ENCODE measurements at places on chromosomes 7 and 10.

DNA sequence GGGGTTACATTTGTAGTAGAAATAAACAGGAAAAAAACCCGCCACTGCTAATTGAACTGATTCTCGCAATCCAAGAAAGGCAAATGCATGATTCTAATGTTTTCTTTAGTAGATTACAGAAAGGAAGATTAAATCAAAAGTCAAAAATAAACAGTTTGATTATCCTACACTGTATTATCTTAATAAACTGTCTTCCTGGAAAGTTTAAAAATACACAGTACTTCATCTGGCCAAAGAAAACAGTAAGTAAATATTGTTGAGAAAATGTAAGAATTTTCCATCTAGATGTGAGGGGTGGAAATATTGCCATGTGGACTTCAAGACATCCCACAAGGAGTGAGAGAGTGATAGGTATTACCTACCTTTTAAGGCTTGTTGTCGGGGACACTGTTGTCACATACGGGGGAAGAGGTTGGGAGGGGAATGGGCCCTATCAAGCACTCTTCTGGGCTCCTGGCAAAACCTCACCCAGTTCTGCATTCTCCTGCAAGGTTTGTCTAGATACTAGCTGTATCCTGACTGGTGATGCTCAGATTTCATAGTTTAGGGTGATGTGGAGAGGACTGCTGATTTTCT lies 17.8 kb downstream of the GRK5 start:
- no peak for DNase-seq

DNA sequence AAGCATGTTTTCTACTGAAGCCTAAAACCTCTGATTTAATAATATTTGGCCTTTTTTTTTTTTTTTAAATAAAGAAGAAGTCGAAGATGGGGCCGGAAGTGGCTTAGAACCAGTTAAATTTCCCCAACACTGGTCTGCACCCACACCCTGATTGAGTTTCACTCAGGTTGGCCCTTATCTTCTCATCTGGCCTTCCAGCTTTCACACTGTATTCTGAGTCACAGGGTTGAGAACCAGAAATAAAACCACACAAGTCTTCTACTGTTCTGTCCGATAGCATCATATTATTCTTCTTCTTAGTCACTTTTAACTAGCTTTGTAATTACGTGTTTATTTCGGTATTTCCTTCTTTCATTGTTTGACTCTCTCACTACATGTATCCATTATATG lies 9.9 kb downstream of the ZNF365 start:
- DNase-seq = no peak

DNA sequence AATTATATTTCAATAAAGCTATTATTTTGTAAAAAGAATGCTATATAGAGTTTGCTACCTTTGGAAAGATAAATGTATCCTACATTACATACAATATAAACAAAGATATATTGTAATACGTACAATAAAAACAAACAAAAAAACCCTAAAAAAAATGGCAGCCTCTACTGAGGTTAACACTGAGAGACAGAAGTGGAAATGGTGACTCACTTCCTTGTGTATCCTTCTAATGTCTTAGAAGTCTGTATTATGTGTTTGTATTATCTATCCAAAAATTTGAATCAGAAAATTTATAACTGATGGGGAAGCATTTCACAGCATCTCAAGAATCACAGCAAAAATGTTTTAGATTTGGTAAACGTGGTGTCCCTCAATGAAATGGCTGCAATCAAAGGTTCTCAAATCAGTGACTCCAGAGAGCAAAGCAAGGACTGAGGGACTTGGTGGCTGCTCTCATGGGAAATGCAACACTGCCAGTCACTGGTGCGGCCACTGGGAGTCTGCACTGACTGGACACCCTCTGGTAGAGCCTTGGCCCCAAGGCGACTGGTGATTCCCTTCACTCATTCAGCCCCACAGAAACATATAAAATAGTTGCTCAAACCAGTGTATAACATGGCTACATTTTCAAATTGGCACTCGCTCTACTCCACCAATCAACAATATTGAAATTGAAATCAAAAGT lies 53.8 kb downstream of the PANK1 start:
- no peak for DNase-seq

DNA sequence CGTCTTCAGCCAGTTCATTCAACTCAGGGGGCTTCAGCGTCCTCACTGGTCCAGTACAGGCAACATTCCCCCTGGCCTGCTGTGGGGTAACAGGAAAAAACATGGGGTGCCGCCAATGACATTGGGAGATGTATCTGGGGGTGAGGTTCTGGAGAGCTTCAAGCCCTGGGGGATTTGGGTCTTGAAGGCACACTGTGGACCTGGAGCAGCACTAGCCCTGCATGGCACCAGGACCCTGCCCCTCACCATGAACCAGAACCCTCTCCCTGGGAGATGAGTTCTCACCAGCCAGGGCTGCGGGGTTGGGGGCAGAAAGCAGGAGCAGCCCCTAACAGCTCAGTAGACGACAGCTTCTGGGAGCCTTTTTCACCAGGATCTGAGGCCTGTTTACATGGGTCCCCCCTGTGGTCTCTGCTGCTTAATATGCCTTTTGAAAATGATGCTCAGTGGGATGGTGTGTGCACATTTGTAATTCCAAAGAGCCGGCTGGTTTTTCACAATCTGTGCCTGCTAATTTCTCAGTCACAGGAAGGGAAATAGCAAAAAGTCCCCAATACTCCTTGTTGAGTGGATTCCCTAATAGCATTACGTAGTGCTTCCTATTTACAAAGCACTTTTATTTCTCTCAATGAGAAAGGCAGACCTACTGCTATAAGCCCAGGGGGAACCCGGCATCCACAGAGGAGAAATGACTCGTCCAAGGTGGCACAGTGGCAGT lies 509.5 kb downstream of the RPS24 start:
- no peak for DNase-seq

DNA sequence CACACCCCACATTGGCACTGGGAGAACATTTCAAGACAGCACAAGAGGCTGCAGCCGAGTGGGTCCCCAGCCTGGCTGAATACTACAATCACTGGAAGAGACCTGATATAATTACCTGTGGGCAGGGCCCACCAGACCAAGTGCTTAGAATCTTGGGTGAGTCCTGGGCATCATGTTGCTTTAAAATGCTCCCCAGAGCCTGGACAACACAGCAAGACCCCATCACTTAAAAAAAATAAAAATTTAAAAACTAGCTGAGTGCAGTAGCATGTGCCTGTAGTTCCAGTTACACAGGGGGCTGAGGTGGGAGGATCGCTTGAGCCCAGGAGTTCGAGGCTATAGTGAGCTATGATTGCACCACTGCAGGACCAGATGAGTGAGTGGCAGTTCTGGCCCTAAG lies 28.1 kb downstream of the FAM171A1 start:
- DNase-seq = no peak

GRCh38 chr10:115829521-115830205 lies 443.3 kb downstream of the GFRA1 start:
- DNase-seq = no peak

- DNase-seq = no peak
These were observed 46.1 kb upstream of the PPP2R2D start for GRCh38 chr10:131854579-131855335.

GRCh38 chr10:381805-382204 lies 246.6 kb downstream of the ZMYND11 start:
- no peak for DNase-seq

GRCh38 chr7:114759347-114760062 lies 162.4 kb upstream of the MDFIC start:
- peak; percentile 92 for DNase-seq

- no peak for DNase-seq
These were observed 6.3 kb downstream of the KIAA1217 start for GRCh38 chr10:24215196-24215595.

DNA sequence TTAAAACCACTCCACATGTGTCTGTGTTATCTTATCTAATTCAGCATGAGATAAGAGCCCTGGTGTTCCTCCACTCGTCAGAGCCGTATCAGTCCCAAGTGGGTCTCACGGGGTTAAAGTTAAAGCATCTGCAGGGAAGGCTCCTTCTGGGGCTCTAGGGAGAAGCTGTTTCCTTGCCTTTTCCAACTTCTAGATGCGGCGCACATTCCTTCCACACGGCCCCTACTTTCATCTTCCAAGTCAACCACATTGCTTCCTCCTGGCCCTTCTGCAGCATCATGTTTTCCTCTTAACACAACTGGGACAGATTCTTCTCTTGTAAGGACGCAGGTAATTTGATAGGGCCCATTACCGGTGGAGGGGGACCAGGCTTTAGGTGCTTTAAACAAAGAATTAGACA lies 620.1 kb upstream of the DPP6 start:
- DNase-seq = no peak

- no peak for DNase-seq
These were observed 15.4 kb upstream of the MYL7 start for GRCh38 chr7:44156453-44157010.

- no peak for DNase-seq
These were observed 54.0 kb upstream of the KCNIP2 start for GRCh38 chr10:101897633-101898032.

- no peak for DNase-seq
These were observed 17.5 kb downstream of the DPY19L1 start for GRCh38 chr7:35019801-35020200.

Data from DMS153 (cell line).